ENCODE measurements at places on chromosomes 6 and 20.

DNA sequence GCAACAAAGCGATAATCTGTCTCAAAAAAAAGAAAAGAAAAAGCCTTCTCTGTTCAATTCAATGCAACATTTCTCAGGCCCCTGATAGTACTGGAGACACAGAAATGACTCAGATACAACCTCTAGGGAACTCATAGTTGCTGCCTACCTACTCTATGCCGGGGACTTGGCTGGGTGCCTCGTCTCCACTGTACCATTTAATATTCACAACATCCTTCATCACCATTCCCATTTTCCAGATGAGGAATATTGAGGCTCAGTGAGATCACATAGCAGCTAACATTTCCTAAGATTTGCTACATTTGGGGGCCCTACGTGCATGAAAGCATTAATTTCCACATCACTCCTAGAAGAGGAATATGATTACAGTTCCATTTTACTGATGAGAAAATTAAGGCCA, 7.5 kb downstream of the NOL4L start:
- DNase-seq = peak; percentile 52

GRCh38 chr6:113352029-113352801, 504.9 kb upstream of the MARCKS start:
- DNase-seq = peak; percentile 76

- DNase-seq = no peak
Observed at GRCh38 chr6:340991-341827, 48.9 kb downstream of the DUSP22 start.

DNA sequence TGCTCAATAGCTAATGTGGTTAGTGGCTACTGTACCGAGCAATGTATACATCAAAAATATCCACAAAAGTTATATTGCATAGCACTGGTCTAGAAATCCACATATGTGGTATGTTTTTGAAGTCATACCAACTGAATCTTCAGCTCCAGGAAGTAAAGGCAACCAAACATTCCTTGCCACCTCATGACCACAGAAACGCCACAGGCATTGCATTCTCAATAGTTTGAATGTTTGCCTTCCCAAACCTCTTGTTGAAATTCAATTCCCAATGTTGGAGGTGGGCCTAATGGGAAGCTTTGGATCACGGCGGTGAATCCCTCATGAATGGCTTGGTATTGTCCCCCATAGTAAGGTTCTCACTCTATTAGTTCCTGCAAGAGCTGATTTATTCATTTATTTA, 18.2 kb upstream of the ZNF391 start:
- no peak for DNase-seq

- DNase-seq = no peak
Observed at GRCh38 chr6:106629859-106630163, 433 bp downstream of the QRSL1 start.

- no peak for DNase-seq
Observed at GRCh38 chr20:45828589-45828988, 1.5 kb upstream of the TNNC2 start.

GRCh38 chr6:4778086-4778485, 1.9 kb downstream of the CDYL start:
- no peak for DNase-seq

DNA sequence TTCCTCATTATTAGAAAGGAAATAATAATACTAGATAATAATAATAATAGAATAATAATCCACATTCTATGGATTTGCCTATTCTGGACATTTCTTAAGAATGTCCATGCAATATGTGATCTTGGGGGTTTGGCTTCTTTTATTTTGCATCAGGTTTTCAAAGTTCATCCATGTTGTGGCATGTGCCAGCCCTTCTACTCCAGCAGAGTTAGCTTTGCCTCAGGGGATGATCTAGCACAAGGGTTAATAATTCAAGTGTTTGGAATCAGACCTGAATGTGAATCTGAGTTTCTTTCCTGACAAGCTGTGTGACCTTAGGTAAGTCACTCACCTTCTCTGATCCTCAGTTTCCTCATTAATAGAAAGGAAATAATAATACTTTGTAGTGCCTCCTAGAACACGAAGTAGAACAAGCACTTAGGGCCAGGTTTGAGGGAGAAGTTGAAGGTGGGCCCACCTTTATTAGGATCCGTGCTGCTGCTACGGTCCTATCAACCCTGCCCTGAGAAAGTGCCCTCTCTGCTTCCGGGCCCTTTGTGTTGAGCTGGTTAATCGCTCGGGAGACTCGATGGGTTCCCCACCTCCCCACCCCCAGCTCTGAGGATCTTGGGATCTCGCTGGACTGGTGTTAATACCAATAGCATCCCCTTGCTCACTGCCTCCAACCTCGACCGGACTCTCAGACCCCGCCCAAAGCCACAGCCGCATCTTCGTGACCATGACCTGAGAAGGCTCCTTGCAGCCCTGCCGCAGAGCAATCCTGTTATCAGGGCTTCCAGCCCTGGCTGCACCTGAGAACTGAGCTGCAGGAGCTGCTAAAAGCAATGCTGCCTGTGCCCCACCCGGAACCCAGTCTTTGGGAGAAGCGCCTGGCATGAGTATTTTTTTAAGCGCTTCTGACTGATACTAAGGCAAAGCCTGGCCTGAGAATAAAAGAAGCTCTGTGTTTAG, 26.9 kb downstream of the RBM38 start:
- no peak for DNase-seq

DNA sequence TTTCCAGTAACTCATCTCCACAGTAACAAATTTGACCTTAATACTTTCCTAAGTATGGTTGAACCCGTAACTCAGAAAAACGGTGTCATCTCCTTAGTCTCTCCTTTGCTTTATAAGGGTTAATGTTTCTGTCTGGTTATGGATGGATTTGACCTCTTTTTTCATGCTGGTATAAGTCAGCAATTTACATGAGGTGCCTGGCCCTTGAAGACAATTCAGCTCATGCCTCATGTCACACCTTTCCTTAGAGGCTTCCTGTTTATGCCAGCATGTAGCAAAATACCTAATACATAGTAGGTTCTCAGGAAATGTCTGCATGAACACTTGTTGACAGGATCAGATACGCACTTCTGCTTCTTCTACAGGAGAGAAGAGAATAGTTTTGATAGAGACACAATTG, 37.7 kb upstream of the C20orf144 start:
- DNase-seq = no peak

DNA sequence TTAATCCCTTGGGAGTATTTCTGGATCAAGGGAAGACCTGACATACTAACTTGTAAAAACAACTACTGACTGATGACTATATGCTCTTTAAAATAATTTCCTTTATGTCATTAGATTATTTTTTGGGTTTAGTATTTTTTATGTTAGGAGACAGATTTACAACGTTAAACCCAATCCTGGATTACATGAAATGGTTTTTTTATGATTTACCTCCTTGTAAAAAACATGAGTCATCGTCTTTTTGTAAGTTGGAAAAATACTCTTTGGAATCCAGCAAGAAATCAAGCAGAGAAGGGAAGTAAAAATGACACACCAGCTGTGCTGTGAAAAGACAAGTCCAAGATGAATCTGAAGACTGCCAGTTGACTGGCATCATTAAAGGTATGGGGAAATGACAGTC, 6.7 kb downstream of the STK4 start:
- DNase-seq = peak; percentile 36

DNA sequence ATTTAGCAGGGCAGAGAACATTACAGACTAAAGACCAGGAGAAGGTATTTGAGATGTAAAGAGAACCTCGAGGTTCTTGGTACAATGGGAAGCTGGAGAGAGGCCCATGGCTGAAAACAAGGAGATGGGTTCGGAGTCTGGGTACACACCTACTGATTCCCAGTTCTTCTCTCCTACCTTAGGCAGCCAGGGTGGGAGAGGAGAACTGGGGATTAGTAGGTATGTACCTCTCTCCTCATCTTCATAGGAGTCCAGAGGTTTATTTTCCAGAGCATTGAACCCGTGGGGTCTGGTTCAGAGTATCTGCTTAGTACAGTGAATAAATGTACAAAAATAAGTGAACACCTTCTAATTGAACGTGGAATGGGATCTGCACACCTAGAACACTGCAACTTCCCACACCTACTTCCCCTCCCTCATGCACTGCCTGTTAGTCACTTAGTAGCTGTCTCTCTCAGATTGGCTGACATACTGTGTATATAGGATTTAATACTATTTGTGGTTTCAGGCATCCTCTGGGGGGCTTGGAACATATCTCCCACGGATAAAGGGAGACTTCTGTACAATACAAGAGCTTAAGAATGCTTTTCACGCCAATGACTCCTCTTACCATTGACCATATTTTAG, 23.5 kb upstream of the NUP153 start:
- no peak for DNase-seq

- DNase-seq = no peak
Observed at GRCh38 chr20:60292001-60292520, 333.8 kb downstream of the CDH26 start.

All from choroid plexus epithelial cell (primary cell).